ENCODE measurements at places on chromosomes 1 and 21. TPM values are rescaled to one million over a fixed set of nuclear protein-coding genes. Genes with fewer than 3 reads are reported as not detected.

GRCh38 chr1:66302815-66303214, 231.1 kb upstream of the SGIP1 start:
- DNase-seq, result no peak

- no peak for DNase-seq
These were observed 76.7 kb downstream of the KCTD3 start for GRCh38 chr1:215643592-215644321.

GRCh38 chr1:26170472-26170821, 739 bp downstream of the ZNF593 start:
- no peak for DNase-seq

DNA sequence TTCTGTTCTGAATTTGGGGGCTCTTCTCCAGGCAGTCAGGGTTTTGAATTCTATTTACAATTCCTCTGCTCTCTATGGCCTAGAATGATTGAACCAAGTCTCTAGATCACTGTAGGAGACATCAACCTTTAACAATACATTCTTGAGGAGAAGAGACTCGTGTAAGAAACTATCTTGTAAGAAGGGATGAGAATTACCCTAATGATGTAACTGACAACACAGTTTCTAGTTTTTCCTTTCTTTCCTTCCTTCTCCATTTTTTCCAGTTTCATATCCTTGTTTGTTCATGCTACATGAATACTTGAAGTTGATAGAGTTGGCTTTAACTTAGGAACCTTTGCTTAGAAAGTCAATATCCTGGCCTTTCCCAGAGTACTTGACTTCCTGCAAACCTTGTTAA, 1.3 kb upstream of the ATP1A1 start:
- DNase-seq, result no peak

DNA sequence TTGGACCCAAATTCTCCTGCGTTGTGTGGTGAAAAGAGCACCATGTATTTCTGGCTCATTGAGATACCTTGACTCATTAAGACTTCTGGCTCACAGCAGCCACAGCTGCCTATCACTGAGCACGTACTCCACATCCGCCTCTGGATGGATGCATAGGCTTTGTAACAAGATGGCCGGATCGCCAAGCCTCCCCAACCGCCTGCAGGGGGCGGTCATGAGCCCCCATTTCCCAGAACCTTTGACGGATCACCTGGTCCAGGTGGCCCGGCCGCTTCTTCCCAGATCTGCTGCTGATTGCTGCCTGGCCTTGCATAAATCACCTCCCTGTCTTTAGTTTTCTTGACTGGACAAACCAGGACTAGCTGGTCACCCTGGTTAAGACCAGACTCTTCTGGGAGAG, 156.5 kb upstream of the KLHDC7A start:
- DNase-seq, result no peak

DNA sequence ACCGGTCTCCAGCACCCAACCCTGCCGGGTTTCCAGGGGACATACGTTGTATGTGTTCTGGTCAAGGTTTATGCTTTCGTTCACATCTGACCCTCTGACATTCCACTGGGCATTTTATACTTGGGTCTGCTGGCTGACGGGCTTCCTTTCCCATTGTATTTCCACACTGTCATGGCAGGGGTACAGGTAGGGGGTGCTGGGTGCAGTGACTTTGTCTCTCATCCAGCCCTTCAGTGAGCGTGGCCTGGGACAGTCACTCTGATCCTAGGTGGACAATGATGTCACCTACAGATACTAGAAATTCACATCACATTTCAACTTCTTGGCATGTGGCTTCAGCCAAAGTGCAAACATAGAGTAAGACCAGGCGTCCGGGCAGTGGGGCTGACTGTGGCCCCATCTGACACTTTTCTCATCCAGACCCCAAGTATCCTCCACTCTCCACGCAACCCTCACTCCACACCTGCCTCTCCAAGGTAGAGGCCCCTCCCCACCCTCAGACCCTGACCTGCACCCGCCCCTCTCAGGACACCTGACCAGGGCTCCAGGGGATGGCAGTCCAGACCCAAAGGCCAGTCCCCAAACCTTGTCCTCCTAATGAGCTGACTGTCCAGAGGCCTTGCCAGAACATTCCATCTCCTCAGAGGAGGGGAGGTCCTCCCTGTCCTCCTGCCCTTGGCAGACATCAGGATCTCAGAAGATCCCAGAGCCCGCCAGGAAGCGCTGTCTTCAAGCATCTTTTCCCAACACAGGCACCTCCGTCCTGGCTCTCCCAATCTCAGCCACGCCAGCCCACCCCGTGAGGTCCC, 743 bp upstream of the KRTAP10-10 start:
- no peak for DNase-seq

DNA sequence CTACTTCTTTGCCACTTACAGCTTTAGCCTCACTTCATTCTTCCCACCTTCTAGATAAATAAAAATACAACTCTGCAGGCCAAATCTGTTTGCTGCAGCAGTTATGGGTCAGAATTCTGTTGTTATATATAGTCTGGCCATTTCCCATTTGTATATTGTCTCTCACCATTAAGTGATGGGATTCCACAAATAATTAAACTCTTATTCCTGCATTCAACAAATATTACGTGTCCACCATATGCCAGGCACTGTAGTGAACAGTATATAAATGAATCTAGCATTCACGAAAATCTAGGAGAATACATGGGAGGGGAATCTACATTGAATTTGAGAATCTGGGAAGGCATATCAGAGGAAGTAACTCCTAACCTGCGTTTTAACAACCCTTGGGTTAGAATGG, 5.7 kb upstream of the GLRX2 start:
- no peak for DNase-seq

GRCh38 chr1:70978623-70979022, 69.0 kb downstream of the PTGER3 start:
- no peak for DNase-seq

DNA sequence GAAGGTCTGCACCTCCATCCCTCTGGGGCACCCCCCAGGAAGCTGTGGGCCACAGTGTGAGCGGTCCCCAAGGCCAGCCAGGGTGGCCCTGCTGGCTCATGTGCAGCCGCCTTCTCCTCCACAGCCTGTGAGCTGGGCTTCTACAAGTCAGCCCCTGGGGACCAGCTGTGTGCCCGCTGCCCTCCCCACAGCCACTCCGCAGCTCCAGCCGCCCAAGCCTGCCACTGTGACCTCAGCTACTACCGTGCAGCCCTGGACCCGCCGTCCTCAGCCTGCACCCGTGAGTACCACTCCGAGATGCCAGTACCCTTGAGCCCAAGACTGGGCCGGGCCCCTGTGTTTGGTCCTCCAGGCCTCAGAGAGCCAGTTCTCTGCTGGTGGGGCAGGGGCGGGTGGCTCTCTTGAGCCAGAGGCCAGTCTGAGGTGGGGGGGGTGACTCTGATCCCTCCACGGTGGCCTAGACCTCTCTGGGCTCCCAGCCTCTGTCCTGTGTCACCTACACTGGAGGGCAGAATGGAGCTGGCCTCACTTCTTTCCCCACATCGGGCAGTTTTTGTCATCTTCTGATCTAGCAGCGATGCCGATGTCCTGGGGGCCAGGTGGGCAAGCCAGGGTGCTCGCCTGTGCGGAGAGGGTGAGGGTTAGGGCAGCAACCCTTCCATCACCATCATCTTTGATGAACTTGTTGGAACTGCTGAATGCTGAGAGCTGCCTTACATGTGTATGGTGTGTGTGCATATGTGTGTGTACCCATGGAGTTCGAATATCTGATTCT, 23.3 kb downstream of the EPHA8 start:
- no peak for DNase-seq

GRCh38 chr1:198575798-198576641, 35.5 kb upstream of the ATP6V1G3 start:
- DNase-seq, result no peak

- DNase-seq, result peak; percentile 72
These were observed 82.8 kb upstream of the ATP1A1 start for GRCh38 chr1:116290085-116290705.

GRCh38 chr1:188986745-188987417, 1490.8 kb downstream of the BRINP3 start:
- DNase-seq, result peak; percentile 13

CSF1 gene
- 5.8 TPM for total RNA-seq

SHE gene
- 3.4 TPM for total RNA-seq

POLR3C gene
- 23.1 TPM for total RNA-seq

ALPL gene
- total RNA-seq, result not detected

HSF2BP gene
- 11.8 TPM for total RNA-seq

CLEC20A gene
- total RNA-seq, result not detected

OR2L5 gene
- total RNA-seq, result 3.4 TPM

CR1L gene
- not detected for total RNA-seq

All from umbilical cord (tissue), 2 donors.